NCI-H345 (cell line): ENCODE measurements at places on chromosomes 7 and 10.
A peak's percentile ranks its signal among the peaks of the same experiment; 100 is the strongest.

DNA sequence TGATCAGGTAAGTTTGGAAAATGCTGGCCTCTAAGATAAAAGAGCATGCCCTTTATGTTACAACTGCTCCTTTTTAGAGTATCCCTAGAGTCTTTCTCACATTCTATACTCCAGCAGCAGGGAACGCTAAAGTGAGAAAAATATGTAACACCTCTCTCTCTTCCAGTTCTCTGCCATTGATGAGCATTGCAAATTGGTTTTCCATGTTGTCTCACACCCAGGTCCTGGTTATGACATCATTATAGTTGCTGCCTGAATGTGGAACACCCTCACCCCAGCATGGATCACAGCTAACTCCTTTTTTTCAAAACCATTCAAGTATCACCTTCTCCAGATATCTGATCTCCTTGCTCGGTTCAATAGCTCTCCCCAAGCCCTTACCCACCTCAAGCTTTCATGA, 84.4 kb downstream of the DGKI start:
- DNase-seq, result no peak

GRCh38 chr7:96308253-96308949, 13.5 kb downstream of the SLC25A13 start:
- no peak for DNase-seq

DNA sequence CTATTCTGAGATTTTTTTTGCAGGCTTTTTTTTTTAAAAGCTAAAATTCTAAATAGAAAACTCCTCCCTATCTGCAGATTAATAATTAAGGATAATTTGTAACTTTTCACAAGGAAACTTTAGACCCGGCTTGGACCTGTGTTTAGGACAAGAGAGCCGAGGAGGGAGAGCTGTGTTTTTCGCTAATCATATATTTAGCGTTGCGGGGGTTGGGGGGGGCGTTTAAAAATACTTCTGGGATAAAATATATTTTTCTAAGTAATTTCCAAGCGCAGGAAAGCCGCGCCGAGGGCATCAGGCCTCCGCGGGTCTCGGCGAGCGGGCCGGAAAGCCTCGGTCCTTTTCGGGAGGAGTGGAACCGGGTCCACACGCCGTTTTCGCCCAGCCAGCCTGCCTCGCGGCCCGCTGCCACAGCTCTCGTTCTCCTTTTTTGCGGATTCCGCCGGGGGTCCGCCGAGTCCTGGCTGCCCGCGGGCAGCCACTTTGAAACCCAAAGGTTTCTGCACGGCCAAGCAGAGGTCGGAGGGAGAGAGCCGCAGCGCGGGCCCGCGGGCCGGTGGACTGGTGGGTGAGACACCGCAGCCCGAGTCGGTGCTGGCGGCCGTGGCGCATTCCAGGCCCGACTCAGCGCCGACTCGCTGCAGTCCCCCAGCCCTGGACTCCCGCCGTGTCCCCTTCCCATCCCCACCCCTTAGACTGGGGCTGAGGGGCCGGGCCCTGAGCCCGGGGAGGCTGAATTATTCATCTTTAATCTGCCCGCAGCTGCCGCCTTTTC, 2.3 kb downstream of the PAX2 start:
- DNase-seq, result no peak

DNA sequence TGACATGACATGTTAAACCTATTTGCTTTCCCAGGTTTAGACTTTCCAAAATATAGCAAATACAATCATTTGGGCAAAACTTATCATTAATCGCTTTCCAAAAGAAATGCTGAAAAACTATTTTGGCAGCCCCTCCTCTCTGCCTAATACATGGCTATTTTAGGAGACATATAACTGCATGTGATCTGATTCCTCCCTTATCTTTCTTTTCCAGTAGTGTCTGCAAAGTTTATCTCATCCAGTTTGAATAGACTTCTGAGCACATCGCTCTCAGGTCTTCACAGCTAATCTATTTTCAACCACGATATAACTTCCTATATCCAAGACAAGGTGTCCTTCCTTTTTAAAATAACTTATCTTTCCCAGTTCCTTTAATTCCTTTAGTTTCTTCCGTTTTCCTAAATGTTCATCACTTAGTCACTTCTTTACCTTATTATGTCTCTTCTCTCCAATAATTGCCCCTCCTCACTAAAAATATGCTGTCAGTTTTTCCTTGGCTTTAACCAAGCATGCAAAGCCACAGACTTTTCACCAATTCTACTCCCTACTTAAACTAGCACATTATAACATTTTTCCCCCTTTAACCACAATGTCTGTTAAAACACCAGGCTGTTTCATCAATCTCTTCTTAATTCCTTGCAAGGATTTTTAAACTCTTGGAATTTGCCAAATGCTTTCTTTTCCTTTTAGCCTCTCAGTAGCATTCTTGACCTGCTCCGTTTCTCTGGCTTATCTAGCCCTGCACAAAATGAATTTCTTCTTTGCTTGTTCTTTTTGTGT, 24.4 kb downstream of the GNG11 start:
- no peak for DNase-seq

- no peak for DNase-seq
These were observed 34.1 kb upstream of the TES start for GRCh38 chr7:116176226-116176625.

- DNase-seq, result no peak
These were observed 310.7 kb downstream of the WDR37 start for GRCh38 chr10:1366811-1367425.

- DNase-seq, result peak; percentile 0
These were observed 36.7 kb downstream of the PFKFB3 start for GRCh38 chr10:6239213-6239991.

DNA sequence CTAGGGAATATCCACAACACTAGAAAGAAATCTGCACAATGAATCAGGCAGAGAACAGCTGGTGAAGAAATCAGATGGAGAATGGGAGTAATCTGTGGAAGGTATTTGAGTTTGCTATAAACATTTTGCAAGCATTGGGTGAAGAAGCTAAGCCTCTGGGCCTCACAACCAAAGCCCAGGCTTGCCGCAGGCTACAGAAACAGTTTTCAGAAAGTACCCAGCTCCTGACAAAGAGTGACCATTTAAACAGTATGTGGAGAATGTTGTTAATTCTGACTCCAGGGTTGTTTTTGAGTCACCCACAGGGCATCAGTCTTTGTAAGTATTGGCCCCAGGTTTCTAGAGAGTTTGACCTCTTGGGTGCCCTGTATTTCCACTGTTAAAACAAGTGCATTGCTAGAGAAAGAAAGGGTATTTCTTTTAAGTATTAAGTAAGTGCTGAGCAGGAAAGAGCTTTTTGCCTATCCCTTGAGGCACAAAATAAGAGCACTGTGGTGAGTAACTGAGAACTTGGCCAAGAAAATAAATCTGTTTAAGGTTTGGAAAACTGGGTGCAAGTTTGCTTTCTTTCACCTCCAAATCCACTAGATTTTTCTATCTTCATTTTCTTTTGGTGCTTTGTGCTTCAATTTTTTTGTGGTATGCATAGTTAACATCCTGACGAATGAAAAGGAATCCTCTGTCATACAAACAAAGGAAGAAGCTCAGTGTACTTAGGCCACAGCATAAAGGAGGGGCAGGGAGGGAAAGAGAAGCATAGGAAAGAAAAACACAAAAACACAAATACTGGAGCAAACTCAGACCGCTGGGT, 691.8 kb downstream of the SUGCT start:
- DNase-seq, result no peak

GRCh38 chr7:41955451-41955850, 252.6 kb upstream of the INHBA start:
- no peak for DNase-seq

- no peak for DNase-seq
These were observed 161.1 kb upstream of the CHST15 start for GRCh38 chr10:124254490-124254889.
